Activated naive CD8-positive, alpha-beta T cell treated with anti-CD3 and anti-CD28 coated beads, Interleukin-2, amount 10 ng/mL, durations not matched to agents 7 days and 5 days (primary cell): ENCODE measurements at places on chromosomes 2 and 18. TPM values are rescaled to one million over a fixed set of nuclear protein-coding genes. Genes with fewer than 3 reads are reported as not detected.

Gene NPPC
- 0.40 TPM for total RNA-seq

- no peak for DNase-seq
- no peak overlapping the region for H3K27ac ChIP-seq
- peaks cover 3% of the 10 kb centered on the region for H3K4me1 ChIP-seq
- H3K36me3 ChIP-seq = no peaks in the 10 kb centered on the region
Measured at GRCh38 chr2:156589381-156590079, 153.4 kb downstream of the GPD2 start.

GRCh38 chr18:71212222-71212621 is 923.4 kb downstream of the SOCS6 start:
- H3K27ac ChIP-seq = no peak overlapping the region
- no peak overlapping the region for H3K4me3 ChIP-seq
- no peaks in the 10 kb centered on the region for H3K36me3 ChIP-seq
- H3K4me1 ChIP-seq = no peaks in the 10 kb centered on the region

Gene LIMS3
- 0.91 TPM for total RNA-seq

Gene ALKAL2
- total RNA-seq = not detected

Gene SERPINB4
- total RNA-seq = not detected

Gene MYCN
- total RNA-seq = not detected
